ENCODE measurements at places on chromosomes 6 and 20.

DNA sequence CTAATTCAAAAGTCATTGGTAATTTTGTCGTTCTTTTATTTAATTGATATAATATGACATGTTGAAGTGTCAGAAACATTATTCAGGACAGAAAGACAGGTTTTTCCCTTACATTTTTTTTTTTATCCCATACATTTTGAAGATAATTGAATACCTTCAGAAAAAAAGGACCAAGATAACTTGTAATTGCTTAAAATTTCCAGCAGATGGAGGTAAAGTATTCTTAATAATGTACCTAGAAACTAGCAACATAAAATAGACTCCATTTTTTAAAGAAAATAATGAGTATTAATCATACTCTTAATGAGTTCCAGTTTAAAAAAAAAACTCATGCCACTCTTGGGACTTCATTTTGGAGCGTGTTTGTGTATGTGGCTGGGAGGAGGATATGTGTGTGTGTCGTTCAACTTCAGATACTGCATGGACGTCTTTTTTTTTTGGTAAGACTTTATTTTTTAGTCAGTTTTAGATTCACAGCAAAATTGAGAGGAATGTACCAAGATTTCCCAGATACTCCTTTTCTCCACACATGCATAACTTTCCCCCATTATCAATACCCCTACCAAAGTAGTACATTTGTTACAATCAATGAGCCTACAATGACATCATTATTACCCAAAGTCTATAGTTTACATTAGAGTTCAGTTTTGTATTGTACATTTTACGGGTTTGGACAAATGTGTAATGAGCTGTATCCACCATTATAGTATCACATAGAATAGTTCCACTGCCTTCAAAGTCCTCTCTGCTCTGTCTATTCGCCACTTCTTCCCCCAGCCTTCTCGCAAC is 79.4 kb downstream of the ROS1 start:
- DNase-seq = no peak

DNA sequence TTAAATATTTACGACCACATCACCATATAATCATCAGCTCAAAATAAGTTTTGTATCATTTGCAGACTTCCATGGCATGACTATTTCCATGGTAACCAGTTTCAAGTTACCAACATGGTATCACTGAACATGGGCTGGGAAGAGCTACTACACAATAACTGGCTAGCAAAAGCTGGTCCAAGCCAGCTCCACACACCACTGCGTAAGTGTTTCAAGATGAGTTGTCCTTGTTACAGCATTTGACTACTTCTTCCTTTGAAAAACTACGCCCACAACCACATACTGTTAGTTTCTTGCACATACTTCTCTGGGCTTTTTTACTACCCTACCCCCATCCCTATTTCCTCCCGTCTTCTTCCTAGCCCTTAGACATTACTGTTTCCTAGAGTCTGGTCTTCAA is 8.5 kb downstream of the CD164 start:
- DNase-seq = no peak

DNA sequence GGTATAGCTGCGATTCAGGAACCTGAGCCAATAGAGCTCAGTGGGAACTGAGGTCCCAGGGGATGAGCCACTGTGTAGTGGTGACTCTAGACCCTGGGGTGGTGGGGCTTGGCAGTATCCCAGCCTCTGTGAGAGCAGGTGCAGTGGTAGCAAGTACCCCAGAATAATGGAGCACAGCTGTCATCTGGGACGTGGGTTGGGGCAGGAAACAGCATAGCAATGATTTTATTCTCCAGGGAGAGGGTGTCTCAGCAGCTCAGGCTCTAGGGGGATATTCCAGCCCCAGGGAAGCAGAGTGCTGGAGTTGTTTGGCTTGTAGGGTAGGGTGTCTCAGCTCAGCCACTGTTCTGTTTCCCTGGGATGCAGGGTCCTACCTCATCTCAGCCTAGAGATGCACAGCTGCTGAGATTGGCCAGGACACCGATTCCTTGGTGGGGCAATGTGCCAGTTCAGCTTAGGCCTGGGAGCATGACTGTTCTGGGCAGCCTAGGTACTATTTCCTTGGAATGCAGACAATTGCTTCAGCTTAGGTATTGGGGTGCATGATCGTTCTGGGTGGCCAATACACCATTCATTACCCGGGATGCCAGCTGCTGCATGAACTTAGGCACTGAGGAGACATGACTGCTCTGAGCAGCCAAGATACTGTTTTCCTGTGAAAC is 34.0 kb upstream of the NUP153 start:
- DNase-seq = no peak

GRCh38 chr6:227812-228338 is 64.4 kb upstream of the DUSP22 start:
- no peak for DNase-seq

DNA sequence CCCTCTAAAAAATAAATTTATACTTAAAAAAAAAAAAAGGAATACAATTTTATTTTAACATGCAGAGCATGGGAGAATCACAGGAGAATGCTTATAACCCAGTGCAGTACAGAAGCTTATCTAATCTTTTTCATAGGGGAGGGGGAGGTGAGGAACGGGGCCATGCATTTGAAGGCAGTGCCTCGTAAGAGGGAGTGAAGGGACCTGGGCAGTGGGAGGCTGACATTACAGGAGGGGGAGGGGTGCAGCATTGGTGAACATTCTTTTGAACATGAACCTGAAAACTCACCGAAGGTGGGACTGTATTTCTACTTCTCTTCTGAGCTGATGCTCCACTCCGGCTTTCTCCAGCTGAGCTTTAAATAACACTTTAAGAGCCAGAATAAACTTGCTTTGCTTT is 9.3 kb downstream of the AURKA start:
- DNase-seq = no peak

GRCh38 chr6:68737061-68737460 is 102.0 kb downstream of the ADGRB3 start:
- no peak for DNase-seq

GRCh38 chr6:16362819-16363589 is 124.6 kb downstream of the GMPR start:
- DNase-seq = no peak

DNA sequence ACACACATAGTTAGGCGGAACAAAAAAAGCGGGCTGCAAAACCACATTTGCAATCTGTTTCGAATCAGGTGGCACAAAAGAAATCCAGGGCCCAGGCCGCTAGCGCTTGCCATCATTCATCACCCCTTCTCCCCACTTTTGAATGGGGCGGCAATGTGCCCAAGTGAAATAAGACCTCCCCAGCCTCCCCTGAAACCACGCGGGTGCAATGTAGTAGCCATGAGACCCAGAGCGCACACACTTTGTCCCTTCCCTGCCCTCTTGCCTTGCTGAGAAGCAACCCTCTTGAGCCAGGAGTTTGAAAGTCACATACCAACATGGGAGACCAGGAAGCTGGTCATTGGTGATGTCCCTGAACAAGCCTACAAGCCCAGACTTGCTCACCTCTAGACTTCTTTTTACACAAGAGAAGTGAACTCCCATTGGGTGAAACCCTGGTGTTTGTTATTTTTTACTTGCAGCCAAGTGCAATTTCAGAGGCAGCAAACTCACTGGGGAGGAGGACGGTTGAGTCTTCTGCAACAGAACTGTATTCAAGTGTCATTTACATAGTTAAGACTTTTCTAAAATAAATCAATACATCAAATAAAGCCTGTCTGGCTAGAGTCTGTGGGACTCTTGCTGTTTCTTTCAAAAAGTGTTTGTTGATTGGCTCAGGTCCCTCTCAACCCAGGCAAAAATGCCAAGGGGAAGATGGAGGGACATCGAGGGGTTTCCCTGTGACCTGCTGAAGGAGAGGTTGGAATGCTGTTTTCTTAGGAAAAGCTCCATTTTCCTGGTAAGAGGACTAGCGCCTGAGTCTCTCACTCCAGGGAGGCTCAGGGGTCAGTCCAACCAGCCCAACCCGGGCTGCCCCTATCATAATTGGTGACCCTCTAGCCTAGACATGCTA is 138.1 kb upstream of the PTPN1 start:
- no peak for DNase-seq

DNA sequence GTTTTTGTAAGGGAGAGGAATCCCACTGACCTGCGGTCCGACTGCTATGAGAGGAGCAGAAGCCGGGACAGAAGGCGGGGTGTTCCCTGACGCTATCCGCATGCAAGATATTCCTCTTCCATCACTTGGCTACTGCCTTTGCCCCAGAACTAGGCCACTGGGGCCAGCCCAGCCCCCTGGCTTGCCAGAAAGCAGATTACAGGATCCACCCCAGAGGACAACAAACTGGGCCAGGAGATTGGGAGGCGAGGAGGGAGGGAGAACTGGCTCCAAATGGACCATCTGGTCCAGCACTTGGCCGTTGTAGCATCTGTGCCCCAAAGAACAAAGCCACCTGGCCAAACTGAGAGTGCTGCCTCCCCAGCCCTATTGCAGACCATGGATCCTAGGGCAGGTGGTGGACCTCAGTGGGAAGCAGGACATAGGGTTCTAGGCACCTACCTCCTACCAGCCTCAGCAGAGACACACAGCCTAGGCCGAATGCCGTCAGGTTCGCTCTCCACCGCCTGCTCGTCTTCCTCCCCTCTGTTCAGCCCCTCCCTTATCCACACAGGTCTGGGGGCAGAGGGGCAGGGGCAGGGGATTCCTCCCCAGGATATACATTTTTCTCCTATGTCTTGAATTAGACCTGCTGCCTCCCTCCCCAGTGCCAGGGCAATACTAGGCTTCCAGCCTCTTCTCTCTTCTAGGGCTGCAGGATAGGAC is 4.0 kb downstream of the MDGA1 start:
- no peak for DNase-seq

- no peak for DNase-seq
Observed at GRCh38 chr6:105211831-105212230, 32.0 kb upstream of the POPDC3 start.

DNA sequence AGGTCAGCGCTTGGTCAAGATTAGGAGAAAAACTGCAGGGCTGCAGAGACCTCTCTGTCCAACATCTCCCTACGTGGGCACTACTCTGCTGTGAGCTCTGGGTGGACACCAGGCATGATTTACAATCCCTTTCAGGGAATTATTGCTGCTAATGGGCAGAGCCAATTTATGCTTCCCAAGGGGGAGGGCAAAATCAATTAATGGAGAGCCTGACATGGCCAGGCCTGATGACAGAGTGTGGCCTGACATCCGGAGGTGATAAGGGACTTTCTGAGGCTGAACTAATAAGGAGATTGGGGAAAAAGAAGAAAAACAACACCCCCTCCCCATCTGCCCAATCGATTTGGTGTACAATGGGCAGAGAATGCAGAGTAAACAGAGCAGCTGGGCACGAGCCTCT is 5.0 kb upstream of the KCNK16 start:
- no peak for DNase-seq

DNA sequence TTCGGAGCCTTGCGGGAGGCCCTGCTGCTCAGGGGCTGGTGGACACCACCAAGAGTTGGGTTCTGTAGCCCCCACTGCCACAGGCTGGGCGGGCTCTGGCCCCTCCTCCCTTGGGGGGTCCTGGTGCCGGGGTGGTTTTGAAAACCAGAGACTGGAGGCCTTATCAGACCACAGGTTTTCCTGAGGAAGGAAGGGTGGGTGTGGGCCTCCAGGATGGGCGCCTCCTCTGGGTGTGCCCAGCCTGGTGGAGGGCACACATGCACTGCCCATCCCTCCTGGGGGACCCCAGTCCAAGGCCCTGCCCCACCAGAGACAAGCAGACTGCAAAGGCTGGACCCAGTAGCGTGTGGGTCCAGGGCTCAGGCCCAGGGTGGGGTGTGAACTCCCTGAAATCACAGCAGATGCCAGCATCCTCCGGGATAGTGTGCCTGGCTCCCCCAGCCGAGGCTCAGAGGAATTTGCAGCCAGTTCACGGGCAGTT is 13.5 kb upstream of the ZBTB46 start:
- DNase-seq = no peak

DNA sequence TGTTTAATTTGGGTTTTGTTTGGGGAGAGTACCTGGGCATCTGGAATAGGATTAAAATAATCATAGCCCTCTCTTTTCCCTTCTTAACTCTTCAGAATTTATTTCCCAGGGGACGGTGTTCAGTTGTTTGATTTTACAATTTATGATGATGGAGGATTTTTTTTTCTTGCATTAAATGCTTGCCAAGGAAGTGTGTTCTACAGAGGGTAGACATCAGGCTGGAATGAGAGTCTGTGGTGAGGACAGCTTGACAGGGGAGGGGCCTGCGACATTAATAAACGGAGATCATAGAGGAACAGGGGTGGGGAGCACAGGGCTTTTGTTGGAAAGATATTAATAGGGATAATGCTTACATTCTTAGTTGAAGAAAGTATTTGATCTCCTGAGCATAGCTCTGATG is 297.5 kb downstream of the CLIC5 start:
- DNase-seq = no peak

- no peak for DNase-seq
Observed at GRCh38 chr20:6616421-6616820, 151.1 kb upstream of the BMP2 start.

DNA sequence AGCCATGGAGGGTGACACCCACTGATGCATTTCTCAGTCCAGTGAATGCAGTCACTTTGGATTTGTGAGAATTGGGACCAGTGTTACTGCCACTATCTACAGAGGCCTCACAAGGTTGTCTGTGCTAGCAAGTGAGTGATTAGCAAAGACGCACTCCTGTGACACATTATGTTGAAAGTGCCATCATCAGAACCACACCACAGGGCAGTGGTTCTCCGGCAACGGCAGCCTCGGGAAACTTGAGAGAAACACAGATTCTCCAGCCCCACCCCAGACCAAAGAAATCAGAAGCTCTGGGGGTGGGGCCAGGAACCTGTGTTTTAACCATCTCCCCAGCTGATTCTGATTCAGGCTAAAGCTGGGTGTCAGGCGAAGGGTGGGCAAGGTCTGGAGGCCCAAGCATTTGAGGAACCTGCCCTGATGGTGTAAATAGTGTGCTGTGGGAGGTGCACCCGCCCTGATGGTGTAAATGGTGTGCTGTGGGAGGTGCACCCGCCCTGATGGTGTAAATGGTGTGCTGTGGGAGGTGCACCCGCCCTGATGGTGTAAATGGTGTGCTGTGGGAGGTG is 39.9 kb downstream of the TMEM242 start:
- no peak for DNase-seq

DNA sequence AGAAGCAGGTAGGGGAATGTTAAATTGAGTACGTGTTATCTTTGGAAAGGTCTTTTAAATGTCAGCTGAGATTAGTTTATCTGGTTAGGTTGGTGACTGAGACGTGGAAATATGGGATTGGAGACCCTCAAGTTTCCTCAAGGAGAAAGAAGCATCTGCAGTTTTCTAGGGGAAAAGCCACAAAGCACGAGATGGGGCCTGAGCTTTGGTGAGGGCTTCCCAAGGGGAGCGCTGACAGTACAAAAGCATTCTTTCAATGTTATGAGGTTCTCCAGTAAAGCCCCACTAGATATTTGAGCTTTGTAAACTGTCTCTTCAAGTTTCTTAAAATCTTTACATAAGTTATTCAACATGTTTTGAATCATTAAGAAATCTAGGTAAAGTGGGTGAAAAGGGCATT is 19.6 kb upstream of the HS3ST5 start:
- DNase-seq = no peak

DNA sequence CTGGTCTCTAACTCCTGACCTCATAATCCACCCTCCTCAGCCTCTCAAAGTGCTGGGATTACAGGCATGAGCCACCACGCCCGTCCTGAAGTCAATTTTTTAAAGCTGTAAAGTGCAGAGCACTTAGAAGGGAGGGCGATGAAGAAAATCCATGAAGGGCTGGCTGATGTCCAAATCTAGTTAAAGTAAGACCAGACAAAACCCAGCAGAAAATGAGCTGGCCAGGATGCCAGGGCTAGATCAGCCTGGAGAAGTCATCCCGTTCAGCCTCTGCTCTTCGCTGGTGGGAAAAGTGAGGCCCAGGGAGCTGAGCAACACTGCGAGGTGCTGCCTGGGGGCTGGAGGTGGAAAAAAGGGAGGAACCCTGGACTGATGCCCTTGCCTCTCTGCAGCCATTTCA is 3.1 kb downstream of the BPIFB4 start:
- DNase-seq = no peak

GRCh38 chr6:53796791-53797190 is 2.0 kb downstream of the LRRC1 start:
- DNase-seq = no peak

Data from CMK (cell line).